Stimulated activated CD8-positive, alpha-beta memory T cell treated with anti-CD3 and anti-CD28 coated beads, Interleukin-15, amount 100 ng/mL, for 24 hours (primary cell): ENCODE measurements at places on chromosomes 12 and 14.

- DNase-seq, result peak; percentile 40
Measured at GRCh38 chr12:48618541-48618940, 48.7 kb upstream of the LALBA start.

DNA sequence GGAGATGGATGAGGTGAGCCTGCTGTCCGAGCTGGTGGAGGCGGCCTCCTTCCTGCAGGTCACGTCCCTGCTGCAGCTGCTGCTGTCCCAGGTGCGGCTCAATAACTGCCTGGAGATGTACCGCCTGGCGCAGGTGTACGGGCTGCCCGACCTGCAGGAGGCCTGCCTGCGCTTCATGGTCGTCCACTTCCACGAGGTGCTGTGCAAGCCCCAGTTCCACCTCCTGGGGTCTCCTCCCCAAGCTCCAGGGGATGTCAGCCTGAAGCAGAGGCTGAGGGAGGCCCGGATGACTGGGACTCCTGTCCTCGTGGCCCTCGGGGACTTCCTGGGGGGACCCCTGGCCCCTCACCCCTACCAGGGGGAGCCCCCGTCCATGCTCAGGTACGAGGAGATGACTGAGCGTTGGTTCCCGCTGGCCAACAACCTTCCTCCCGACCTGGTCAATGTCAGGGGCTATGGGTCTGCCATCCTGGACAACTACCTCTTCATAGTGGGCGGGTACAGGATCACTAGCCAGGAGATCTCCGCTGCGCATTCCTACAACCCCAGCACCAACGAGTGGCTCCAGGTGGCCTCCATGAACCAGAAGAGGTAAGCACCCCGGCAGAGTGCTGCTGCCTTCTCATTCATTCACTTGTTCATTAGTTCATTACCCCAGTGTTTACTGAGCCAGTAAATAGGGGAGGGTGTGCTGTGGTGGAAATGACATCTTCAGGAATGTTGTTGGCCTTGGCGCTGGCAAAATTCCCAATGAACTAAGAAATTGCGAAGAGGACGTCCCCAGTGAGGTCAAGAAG lies 774 bp upstream of the MANSC4 start:
- peak; percentile 3 for DNase-seq

- no peak for DNase-seq
Measured at GRCh38 chr14:21071225-21072030, 1.3 kb downstream of the ARHGEF40 start.

DNA sequence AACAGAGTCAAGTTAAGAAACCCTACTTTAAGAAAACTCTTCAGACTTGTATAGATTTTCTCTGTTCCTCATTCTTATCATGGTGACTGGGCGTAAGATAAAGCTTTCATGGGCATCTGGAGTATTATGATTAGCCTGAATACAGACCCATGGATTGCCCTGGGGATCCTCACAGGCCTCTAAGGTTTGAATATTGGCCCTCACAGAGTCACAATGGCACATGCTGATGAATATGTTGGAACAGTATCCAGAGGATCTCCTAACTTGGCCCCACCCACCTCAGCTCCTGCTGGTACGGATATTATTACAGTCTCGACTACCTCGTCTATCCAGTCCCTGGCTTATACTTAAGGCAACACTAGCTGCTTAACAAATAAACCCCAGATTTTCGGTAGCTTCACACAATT lies 8.1 kb downstream of the OSBPL8 start:
- DNase-seq, result no peak

GRCh38 chr14:57291692-57292647 lies 23.2 kb downstream of the AP5M1 start:
- no peak for DNase-seq

DNA sequence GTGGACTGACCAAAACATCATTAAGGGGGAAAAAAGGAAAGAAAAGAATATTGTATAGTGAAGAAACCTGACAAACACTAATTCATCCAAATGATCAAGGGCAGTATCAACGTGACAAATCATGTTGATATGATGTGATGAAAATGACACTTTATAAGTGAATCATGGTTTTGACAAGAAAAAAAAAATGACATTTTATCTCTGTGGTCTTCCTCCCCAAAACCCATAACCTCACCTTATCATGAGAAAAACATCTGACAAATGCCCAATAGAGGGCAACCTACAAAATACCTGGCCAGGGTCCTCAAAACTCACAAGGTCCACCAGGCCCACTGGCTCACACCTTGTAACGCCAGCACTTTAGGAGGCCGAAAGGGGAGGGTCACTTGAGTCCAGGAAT lies 13.8 kb downstream of the TMED10 start:
- no peak for DNase-seq

- no peak for DNase-seq
Measured at GRCh38 chr14:94474581-94475031, 1.4 kb downstream of the SERPINA9 start.

- no peak for DNase-seq
Measured at GRCh38 chr12:127803545-127803944, 463.4 kb upstream of the TMEM132C start.

DNA sequence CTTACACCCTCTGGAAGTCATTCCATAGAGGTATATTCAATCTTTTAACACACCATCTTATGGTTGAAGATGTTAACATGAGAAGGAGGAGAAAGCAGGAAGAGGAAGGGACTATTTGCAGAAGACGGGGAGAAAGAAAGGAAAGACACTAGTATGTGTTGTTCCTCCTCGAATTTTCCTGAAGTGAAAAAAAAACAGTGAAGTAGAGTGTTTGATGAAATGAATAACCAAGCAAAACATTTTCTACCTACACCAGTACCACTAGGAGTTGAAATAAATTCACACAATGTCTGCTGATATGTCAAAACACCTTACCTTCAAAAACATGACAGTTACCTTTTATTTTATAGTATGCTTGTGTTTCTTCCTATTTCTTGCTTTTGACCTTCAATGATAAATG lies 1.4 kb upstream of the CNOT2 start:
- DNase-seq, result no peak

- no peak for DNase-seq
Measured at GRCh38 chr12:2154050-2154449, 101.3 kb downstream of the CACNA1C start.

DNA sequence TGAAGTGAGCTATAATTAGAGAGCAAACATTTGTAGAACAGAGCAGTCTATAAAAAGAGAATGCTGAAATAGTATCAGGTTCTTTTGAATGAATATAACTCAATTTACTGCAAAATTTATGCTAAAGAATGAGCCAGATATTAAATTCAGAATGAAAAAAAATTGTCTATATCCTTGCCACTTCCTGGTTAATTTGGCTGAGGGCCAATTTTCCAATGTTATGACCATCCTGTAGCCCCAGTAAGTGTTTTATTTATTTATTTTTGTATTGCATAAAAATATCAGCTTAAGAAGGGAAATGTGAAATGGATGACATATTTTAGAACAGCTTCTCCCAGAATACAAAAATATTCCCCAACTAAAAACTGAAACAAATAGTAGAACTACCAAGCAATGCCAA lies 263.4 kb downstream of the SOX5 start:
- no peak for DNase-seq

DNA sequence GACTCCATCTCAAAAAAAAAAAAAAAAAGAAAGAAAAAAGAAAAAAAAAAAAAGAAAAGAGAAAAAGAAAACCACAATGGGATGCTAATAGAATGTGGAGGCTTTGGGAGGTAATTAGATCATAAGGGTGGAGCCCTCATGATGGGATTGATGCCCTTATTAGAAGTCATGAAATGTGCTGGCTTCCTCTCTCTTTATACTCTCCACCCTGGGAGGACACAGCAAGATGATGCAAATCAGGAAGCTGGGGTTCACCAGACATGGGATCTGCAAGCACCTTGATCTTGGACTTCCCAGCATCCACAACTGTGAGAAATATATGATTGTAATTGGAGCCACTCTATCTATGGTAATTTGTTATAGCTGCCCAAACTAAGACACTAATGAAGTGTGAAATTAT lies 13.4 kb upstream of the DRAM1 start:
- no peak for DNase-seq

GRCh38 chr14:23562822-23563472 lies 4.6 kb downstream of the AP1G2 start:
- no peak for DNase-seq

DNA sequence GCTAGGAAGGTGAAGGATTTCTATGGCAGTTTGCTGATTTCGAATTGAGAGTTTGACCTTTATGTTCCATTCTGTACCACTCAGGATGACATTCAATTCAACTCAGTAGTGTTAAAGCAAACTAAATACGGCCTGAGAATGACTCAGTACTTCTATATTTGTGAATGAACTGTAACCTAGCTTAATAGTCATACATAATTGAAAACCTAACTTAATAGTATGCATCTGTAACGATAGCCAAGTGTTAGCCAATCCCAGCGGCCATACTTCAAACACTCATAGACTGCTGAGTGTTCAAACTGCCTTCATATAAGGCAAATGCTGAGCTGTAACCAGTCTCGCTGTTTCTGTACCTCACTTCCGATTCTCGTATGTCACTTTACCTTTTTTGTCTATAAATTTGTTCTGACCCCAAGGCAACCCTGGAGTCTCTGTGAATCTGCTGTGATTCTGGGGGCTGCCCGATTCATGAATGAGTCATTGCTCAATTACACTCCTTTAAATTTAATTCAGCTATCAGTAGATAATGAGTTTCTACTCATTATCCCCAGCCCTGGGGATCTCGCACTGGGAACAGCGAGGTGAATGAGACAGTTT lies 98.5 kb upstream of the SLC24A4 start:
- DNase-seq, result no peak

DNA sequence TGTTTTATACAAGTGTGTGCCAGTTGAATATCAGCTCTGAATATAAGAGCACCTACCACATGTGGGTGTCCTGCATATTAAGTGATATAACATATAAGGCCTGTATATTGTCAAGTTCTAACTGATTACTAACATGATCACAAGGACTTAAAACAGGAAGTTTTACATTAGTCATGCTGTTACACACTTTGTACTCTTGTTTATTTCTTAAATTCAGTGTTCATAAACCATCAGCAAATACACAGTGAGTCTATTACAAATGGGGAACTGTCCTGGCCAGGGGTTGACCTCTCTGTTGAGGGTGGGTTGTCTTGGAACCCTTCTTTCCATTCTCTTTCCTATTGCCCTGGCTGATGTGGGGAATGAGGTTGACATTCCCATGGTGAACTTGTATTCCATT lies 19.1 kb downstream of the HELB start:
- DNase-seq, result no peak

DNA sequence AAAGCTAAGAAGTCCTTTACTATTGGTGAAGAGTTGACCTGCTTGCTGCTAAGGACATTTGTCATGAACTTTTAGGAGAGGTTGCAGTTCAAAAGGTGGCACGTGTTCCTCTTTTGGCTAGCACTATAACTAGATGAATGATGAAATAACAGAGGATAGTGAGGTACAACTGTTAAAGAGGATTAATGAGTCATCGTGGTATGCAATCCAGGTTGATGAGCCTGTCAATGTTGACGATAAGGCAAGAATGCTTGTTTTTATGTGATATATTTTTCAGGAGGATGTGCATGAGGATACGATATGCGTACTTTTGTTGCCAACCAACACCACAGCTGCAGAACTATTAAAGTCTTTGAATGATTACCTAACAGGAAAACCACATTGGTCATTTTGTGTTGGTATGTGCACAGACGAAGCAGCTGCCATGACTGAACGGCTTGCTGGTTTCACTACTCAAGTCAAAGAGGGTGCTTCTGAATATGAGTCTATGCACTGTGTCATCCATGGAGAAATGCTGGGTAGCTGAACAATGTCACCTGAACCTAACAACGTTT lies 10.6 kb downstream of the CEP128 start:
- no peak for DNase-seq

- no peak for DNase-seq
Measured at GRCh38 chr12:22626406-22626805, 1.4 kb downstream of the ETNK1 start.

GRCh38 chr12:72236071-72236705 lies 36.0 kb upstream of the TRHDE start:
- DNase-seq, result no peak

DNA sequence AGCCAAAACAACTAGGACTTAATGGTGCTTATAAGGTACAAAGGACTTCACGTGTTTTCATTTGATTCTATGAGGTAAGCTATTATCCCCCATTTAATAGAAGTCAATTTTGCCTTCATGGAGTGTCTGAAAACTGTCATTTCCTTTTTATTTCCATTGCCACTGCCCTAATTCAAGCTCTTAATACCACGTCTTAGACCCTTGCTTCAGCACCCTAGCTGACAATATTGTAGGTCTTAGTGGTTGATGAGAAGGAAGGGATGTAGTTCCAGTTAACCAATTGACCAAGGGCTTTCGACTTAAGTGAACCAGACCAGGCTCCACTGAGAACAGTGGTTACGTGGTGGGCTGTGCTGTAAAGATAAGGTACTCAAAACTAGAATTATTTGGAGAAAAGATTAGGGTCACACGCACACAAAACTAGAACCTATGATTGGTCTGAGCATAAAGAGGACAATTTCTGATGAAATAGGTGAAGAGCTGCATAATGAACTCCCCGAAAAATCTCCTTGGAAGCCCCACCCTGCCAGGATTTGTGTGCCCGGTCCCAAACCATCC lies 9.6 kb upstream of the ASIC1 start:
- DNase-seq, result no peak

- no peak for DNase-seq
Measured at GRCh38 chr14:70822530-70823185, 13.3 kb upstream of the MAP3K9 start.
